ENCODE measurements at places on chromosomes 4 and X.
A peak's percentile ranks its signal among the peaks of the same experiment; 100 is the strongest.

GRCh38 chrX:38923451-38923969, 122.3 kb downstream of the MID1IP1 start:
- DNase-seq = no peak

- no peak for DNase-seq
Measured at GRCh38 chrX:39212456-39212855, 411.2 kb downstream of the MID1IP1 start.

DNA sequence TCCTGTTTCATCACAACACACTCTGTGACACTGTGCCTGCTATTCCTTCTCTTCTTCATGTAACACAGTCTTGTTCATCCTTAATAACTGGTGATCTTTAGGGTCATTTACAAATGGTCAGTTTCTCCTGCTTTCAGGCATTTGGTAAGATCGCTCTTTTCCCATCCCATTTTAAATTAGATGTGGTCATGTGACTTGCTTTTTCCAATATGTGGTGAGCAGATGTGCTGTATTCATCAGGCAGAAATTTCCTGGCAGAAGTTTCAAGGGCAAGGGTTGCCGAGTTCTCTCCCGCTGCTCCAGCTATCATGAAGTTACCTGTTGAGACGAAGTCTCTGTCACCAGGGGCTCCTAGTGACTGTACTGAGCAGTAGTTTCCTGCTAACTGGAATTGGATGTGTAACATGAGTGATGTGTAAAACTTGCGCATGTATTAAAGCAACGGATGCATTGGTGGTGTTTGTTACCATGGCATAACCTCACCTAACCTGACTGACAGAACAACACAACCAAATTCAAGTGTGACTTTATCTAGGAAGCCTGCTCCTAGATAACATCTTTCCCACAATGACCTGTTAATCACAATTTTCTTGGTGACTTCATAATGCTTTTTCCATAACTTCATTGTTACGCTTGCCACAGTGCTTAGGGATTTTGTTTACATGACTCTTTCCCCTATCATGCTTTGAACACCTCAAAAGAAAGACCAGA, 29.5 kb upstream of the BMPR1B start:
- no peak for DNase-seq

DNA sequence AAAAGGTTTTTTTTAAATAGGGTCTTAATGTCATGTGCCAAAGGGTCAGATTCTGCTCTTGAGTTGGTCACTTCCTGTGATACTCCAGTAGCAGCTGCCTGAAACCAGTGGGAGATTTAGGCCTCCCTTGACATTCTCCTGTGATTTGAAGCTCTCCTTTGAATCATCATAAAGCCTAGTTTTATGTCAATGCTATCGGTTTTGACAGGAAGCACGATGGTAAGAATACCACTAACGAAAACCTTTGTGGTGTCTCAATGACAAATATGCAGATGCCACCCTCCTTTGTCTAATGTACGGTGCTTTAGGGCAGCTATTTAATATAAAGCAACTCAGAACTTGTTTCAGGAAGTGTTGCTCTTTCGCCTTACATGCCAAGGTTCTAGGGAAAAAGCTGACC, 44.2 kb downstream of the CCNI start:
- no peak for DNase-seq

- DNase-seq = no peak
Measured at GRCh38 chr4:118968005-118968404, 79.4 kb downstream of the SYNPO2 start.

DNA sequence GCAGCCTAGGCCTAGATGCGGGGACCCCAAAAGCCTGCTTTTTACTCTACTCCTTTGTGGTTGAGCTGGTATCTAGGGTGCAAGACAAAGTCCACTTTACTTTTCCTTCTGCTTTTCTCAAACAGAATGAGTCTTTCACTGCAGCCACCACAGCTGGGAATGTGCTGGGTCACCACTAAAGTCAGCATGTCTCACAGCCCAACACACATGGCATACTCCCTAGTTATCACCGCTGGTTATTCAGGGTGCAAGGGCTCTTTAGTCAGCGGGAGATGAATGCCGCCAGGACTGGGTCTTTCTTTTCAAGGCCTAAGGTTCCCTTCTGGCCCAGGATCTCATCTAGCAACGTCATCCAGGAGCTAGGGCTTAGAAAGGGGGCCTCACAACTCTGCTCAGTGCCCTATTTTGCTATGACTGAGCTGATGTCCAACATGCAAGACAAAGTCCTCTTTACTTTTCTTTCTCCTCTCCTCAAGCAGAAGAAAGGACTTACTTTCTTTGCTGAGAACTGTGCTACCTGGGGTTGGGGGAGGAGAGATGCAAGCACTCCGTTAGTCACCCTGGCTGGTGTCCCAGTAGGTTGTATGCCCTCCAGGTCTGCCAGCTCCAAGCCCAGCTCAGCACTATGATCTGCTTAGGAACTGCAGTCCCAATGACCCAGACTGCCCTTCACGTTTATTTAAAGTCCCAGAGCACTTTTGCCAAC, 22.9 kb upstream of the STPG2 start:
- DNase-seq = no peak

DNA sequence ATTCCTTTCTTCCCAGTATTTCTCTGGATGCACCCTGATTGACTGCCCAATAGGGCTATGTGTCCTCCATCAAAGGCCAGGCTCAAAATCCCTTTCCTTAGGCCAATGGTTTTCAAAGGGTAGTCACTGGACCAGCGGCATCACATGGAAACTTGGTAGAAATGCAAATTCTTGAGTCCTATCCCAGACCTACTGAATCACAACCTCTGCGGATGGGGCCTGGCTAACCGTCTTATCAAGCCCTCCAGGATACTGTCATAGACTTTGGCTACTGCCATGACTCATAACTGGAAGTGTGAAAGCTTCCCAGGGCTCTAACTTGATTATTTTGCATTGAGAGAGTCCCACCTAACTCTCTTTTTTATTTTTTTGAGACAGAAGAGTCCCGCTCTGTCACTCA, 71.9 kb upstream of the TFDP3 start:
- no peak for DNase-seq

GRCh38 chr4:5719350-5720055, 8.5 kb downstream of the EVC start:
- no peak for DNase-seq

- DNase-seq = no peak
Measured at GRCh38 chrX:84144281-84144680, 43.7 kb downstream of the RPS6KA6 start.

DNA sequence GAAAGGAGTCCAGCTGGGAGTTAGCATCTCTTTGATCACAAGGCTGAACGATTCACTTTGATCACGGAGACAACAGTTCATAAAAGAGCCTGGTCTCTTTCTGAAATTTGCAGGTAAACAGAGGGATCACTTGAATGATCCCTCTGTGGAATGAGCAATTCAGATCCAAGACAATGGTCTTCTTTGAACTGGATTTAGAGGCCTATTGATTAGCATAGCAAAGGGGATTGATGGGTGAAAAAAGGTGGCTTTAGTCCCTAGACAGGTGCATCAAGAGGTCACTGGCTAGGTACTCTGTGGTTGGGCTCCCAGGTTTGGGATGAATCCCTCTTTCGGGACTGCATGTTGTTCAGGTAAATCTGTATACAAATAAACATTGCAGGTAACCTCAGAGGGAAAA, 223.8 kb upstream of the TAPT1 start:
- no peak for DNase-seq

GRCh38 chr4:147768113-147768512, 36.2 kb downstream of the ARHGAP10 start:
- DNase-seq = no peak

DNA sequence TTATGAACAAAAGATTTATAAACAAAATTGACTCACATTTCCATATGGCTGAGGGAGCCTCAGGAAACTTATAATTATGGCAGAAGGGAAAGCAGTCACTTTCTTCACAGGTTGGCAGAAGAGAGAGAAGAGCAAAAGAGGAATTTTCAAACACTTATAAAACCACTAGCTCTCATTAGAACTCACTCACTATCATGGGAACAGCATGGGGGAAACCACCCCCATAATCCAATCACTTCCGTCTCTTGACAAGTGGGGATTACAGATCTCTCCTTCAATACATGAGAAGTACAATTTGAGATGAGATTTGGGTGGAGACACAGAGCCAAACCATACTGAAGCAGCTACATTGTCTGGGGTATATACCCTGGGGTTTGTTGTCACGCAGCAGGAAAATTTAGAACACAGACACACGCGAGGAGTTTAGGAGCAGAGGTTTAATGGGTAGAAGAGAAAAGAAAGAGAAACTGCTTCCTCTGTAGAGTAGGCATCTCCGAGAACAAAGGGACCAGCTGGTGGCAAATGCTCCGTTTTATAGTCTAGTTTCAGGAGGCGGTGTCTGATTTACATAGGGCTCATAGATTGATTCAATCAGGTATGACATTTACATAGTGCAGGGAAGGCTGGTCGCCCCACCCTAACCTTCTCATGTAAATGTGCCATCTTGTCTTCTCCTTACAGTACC, 2277.7 kb upstream of the AGA start:
- DNase-seq = no peak

DNA sequence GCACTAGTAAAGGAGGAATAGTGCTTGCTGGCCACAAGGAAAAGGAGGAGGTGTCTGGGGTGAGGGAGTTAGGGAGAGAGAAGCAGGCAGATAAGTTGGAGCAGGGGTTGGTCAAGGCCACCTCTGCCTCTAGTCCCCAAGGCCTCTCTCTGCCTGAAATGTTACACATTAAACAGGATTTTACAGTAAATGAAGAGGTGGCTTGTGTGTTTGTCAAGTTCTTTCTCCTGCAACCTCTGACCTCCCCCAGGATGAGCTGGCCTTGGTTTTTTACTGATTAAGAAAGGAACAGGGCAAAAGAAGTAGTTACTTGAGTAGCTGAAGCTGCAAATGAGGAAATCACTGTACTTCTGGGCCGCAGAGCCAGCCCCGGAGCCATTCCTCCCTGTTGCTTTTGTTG, 2.0 kb downstream of the GJB1 start:
- no peak for DNase-seq

DNA sequence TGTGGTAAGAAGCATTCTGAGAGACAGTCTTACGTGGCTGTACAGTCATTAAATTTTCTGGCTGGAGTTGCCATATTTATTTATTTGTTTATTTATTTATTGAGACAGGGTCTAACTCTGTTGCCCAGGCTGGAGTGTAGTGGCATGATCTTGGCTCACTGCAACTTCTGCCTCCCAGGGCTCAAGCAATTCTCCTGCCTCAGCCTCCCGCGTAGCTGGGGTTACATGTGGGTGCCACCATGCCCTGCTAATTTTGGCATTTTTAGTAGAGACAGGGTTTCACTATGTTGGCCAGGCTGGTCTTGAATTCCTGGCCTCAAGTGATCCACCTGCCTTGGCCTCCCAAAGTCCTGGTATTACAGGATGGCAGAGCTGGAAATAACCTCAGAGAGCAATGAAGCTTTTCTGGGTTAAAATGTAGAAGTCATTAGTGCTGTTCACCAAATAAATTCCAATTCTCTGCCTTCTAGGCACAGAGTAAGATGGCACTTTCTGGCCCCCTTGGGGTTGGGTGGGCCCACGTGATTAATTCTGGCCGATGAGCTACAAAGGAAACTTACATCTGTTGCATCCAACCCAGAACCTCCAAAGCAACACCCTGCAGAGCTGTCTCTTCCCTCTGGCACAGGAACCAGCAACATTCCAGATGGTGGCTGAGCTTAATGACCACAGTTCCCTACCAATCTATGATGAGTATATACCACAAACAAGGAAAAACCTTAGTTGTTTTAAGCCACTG, 4.5 kb downstream of the MRFAP1 start:
- no peak for DNase-seq

DNA sequence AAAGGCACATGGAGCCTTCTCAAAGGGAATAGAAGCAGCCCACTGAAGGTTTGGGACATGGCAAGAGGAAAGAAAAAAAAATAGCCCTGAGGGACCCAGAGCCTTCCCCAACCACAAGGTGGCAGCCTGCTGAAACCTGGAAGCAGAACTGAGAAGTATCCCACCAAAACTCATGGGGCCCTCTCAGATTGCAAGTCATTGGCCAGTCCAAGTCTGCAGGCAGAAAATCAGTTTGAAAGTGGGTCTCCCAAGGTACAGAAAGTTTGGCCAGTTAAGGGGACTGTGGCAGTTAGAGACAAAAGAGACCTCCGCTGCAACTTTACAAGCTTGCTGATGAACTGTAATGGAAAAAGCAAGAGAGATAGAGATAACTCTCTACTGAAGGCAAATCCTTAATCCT, 155.8 kb downstream of the ANTXR2 start:
- DNase-seq = peak; percentile 38

GRCh38 chr4:15381806-15382338, 46.0 kb upstream of the C1QTNF7 start:
- DNase-seq = no peak

DNA sequence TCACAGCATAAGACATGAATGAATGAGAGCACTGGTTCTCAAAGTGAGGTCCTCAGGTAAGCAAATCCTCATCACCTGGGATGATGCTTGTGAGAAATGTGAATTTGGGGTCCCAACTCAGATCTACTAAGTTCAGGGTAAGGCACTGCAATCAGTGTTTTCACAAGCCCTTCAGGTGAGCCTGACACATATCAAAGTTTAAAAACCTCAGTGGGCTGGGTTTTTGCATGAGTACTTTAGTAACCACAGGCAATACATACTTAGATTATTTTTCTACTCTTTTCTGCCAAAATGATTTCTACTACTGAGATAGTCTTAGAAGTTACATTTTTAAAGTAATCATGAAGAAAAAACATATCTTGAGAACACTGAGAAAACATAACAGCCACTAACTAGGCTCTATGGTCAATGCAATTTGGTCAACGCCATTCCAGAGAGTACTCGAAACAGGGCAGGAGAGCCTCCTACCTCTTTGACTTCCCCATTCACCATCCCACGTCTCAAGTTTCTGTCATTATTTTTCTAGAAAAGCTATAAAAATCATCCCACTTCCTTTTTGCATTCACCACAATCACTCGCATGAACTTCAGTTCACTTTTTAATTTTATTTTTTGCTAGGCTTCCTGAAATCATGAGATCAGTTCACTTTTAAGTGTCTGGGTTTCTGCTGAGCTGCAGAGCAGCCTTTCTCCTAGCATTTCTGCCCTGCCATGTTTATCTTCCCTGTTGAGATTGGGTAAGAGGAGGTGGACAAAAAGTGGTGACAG, 73.8 kb downstream of the MFAP3L start:
- no peak for DNase-seq

- no peak for DNase-seq
Measured at GRCh38 chr4:76723924-76724323, 174.0 kb downstream of the SOWAHB start.

GRCh38 chrX:25968920-25969319, 169.2 kb upstream of the MAGEB18 start:
- DNase-seq = peak; percentile 25

- no peak for DNase-seq
Measured at GRCh38 chr4:42101446-42101975, 50.9 kb downstream of the BEND4 start.

All from stimulated activated CD4-positive, alpha-beta T cell treated with anti-CD3 and anti-CD28 coated beads, Interleukin-2, amount 100 ng/mL, for 48 hours (primary cell).